Spleen (tissue), 13 donors: ENCODE measurements at places on chromosomes 7 and 10.

GRCh38 chr10:122147663-122148062 lies 123.4 kb upstream of the BTBD16 start:
- no peak for DNase-seq

DNA sequence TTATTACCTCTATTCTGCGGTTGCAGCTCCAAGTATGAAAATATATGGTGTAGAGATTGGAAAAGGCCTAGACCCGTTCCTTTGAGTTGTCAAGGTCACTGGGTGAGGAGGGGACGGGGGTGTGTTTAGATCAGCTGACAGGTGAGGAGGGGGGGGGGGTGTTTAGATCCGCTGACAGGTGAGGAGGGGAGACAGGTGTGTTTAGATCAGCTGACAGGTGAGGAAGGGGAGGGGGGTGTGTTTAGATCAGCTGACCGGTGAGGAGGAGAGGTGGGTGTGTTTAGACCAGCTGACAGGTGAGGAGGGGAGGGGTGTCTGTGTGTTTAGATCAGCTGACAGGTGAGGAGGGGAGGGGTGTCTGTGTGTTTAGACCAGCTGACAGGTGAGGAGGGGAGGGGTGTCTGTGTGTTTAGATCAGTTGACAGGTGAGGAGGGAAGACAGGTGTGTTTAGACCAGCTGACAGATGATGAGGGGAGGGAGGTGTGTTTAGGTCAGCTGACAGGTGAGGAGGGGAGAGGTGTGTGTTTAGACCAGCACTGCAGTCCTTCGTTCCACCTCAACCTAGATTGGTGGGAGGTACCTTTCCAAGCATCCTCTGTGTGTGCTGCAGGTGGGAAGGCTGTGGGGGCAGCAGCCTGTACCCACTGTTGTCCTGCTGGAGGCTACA lies 655.0 kb upstream of the ADARB2 start:
- no peak for DNase-seq

- no peak for DNase-seq
These were observed 154.0 kb upstream of the THSD7A start for GRCh38 chr7:11985971-11986370.

- no peak for DNase-seq
These were observed 253.3 kb downstream of the KLF6 start for GRCh38 chr10:3531670-3532069.

- DNase-seq = no peak
These were observed 676.9 kb downstream of the SUGCT start for GRCh38 chr7:40811666-40812065.

- DNase-seq = no peak
These were observed 73.7 kb upstream of the PFKP start for GRCh38 chr10:2993636-2994035.

DNA sequence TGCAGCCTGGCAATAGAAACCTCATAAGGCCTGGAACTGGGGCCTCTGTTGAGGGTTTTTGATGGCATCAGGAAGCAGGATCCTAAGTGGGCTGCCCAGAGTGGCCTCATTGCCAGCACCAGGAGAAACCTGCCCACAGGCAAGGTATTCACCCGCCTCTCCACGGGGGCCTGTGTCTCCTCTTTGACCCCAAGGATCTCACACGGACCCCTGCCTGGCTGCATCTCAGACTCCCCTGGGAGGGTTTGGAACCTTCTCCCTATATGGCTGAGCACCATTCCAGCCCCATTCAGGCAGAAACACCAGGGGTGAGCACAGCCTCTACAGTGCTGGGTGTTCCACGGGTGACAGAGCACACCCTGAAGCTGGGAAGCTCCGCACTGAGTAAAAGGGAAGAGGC lies 14.6 kb upstream of the C10orf71 start:
- no peak for DNase-seq

DNA sequence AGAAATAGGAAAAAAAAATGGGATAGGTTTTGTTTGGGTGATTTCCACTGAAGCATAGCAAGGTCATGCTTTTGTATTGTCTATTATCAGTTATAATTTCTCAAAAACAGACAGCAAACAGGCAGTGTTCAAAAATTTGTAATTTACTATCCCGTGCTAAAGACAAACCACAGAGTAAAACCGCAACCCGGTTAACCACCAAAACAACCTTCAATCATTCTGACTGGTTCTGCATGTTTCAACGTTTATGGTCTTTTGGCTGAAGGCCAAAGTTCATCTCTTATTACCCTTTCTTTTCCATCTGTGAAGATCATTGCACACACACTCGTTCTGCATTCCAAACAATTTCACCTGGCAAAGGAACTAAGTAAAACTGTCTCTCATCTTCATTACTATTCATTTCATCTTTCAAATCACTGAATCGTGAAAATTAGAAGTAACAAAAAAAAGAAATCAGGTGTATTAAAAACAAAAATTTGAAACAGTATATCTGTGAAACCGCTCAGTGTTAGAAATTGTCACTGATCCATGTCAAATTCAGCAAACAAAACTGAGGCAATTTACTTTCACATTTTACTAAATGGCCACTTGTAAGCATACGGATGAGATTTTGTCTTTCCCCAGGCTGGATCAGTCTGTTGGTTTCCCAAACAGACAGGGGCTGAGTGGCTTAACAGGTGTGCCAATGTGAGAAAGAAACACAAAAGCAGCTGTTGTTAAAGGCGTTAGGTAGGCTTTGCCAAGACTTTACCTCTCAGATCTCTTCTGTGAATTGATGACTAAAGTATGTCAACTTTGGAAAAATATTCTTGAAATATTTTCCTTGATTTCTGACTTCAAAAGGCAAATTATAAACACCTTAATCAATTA lies 539.6 kb downstream of the CNTNAP2 start:
- no peak for DNase-seq

- DNase-seq = no peak
These were observed 50.1 kb downstream of the NOD1 start for GRCh38 chr7:30428246-30429155.

GRCh38 chr10:21002091-21002878 lies 105.2 kb upstream of the NEBL start:
- no peak for DNase-seq

- DNase-seq = peak; percentile 61
These were observed 178.0 kb downstream of the ADARB2 start for GRCh38 chr10:1559311-1559710.

GRCh38 chr10:105291571-105291970 lies 650.5 kb downstream of the SORCS3 start:
- no peak for DNase-seq

DNA sequence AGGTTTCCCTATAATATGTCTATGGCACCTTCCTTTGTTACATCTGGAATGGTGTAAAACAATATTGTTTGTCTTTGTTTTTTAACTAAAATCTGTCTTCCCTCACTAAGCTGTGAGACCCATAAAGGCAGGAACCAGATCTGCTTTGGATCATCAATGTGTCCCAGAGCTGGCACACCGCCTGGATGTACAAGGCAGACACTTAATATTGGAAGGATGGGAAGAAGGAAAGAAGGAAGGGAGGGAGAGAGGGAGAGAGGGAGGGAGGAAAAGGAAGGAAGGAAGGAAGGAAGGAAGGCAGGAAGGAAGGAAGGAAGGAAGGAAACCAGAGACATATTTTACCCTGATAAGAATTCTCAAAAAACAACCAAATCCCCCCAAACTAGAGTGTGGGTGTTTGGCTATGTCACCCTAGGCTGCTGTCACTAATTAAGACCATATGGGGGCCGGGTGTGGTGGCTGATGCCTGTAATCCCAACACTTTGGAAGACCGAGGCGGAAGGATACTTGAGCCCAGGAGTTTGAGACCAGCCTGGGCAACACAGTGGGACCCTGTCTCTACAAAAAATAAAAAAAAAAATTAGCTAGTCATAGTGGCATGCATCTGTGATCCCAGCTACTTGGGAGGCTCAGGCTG lies 59.6 kb downstream of the SH3PXD2A start:
- DNase-seq = no peak

DNA sequence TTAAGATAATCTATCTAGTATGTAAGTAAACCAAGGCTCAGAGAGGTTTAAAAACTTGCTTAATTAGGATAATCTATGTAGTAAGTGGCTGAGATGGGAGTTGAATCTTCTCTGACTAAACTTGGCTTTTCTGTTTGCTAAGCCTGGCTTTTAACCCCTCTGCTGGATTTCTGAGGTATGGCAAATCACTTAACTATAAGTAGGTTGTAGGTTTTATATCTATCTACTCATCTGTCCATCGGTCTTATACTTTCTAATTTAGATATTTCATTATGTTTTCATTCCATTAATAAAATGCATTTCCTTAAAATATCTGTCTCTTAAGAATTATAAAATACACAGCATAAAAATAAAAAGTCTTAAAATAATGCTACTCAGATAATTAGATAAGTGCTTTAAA lies 59.4 kb downstream of the ST7 start:
- no peak for DNase-seq

GRCh38 chr7:14902589-14903067 lies at the start of gene DGKB:
Gene DGKB, minus strand, starts transcription at chr7:14902751.
- DNase-seq = peak; percentile 16

DNA sequence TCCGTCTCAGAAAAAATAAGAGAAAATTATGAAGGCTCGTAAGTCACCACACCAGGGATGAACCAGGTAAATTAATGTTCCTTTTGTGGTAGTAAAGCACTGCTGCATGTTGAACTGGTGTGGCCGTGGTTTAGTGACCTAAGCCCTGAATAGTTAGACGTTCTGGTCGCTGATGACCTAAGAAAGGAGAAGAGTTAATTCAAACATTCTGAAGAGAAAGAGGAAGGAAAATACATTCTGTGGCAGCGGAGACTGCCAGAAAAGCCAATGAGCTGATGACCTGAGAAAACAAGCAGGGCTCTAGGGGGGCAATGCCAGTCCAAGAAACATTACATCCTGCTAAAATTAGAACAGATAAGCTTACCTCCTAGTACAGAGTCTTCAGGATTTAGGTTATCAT lies 17.5 kb downstream of the DNAJC9 start:
- no peak for DNase-seq

GRCh38 chr7:137546671-137547070 lies 203.1 kb upstream of the PTN start:
- DNase-seq = no peak

DNA sequence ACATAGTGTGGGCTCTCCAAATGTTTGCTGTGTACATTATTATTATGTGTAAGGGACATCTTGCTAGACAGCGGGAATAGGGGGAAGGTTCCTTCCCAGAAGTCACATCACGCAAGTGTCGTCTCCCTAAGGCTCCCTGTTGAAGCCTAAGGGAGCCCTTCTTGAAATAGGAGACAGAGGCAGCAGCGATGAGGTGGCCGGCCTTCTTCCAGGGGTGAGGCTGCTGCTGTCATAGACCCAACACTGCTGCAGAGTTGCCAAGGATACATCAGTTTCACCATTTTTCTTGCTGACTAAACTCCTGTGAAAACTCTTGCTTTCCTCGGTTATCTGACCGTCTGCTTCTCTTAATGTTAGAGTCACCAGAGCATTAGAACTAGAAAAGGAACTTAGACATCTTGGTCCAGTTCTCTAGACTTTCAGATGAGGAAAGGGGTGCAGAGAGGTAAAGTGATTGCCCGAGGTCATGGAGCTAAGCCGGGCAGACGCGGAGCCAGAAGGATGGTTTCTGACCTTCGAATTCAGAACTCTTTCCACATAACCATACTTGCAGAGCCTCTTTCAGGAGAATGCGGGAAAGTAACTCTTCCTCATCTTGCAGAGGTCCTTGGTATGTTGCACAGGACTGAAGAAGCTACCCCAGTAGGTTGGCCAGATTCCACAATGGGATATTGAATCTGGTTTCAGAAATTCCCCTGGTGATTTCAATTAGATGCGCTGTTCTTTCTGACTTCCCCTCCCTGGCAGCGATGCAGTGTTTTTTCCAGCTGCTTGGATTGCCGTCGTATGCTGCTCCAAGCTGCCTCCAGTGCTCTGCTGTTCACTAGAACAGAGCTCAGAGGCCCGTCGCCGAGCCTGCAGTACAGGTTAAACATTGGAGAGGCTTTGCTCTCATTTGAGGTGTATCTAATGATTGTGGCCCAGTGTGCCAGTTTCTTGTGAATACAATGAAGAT lies 217.1 kb downstream of the CAMK1D start:
- DNase-seq = no peak

DNA sequence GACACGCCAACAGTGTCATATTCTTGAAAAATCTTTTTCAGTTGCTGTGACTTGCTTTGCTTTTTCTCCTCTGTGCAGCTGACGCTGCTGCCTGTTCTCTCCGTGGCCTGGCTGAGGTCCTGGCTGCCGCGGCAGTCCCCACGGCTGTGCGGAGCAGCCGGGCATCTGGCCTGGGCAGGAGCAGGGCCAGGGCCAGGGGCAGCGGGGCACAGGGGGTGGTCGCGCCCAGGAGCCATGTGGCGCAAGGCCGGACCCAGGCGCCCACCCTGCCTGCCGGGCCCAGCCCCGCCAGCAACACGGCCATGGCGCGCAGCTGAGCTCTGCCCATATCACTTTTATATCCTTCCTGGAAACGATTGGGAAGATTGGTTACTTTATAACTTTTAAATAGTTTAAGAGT lies 109.4 kb upstream of the ACBD5 start:
- no peak for DNase-seq

DNA sequence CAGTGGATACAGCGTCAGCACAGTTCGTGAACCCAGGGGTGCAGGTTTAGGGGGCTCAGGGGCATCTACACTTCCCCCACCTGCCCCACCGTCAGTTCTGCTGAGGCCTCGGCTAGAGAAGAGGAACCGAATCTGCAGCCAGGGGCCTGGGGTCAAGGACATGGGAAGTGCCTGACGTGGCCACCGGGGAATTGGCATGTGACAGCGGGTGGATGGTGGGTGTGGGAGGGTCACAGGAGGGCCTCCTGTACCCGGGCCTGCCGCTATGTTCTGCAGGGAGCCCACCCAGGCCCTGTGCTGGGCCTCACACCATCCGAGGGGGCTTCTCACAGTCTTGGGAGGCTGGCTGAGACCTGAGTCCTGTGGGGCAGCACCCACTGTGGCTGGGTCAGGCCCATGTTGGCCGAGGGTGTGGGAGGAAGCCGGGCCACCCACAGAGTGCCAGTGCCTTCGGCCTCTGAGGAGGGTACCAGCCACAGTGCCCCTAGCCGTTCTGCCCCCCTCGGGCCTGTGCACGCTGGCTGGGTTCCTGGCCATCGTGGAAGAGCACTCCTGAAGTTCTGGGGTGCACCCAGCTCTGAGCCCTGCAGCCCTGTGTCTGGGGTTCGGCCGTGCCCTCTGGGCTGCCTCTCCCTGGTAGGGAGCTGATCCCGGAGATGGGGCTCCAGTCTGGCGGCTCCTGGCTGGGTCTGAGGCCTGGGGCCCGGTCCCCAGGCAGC lies 5.9 kb downstream of the TTYH3 start:
- peak; percentile 94 for DNase-seq
